Suprapubic skin (tissue), 4 donors: ENCODE measurements at places on chromosomes 5 and 9. TPM values are rescaled to one million over a fixed set of nuclear protein-coding genes. Genes with fewer than 3 reads are reported as not detected.

SIT1 gene
- total RNA-seq, result not detected

RLN2 gene
- not detected for total RNA-seq

ASS1 gene
- 107 TPM for total RNA-seq

SLC1A1 gene
- total RNA-seq, result 1.9 TPM

TRAF1 gene
- total RNA-seq, result 3.5 TPM

ZBTB34 gene
- 12.5 TPM for total RNA-seq

PCDHGA3 gene
- total RNA-seq, result 1.3 TPM

PRR16 gene
- 1.1 TPM for total RNA-seq

NUTM2F gene
- total RNA-seq, result not detected

SH2D3C gene
- total RNA-seq, result 3.4 TPM

ELAVL2 gene
- total RNA-seq, result 0.59 TPM

TRIM14 gene
- 21.1 TPM for total RNA-seq

SNCB gene
- total RNA-seq, result not detected

SPATA31A5 gene
- not detected for total RNA-seq

HARS1 gene
- 73.3 TPM for total RNA-seq

PCDHGC3 gene
- total RNA-seq, result 56.8 TPM

BAAT gene
- not detected for total RNA-seq
